Retina (tissue), 1 donor: ENCODE measurements at places on chromosomes 3 and 15.

DNA sequence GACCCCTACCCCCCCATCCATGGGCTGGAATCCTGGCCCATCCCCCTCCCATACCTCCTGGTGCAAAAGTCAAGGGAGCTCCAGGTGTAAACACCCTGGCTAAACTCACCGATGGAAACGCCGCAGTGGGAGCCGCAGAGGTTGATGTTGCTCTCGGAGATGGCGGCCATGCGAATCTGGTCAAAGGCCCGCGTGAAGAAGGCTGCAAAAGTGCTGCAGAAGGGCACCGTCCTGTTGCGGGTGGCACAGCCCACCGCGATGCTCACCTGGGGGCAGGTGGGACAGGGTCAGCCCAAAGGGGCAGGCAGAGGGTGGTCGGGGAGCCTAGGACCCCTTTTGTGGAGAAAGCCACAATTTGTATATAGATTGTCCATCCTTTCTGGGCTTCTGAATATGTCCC lies 26.7 kb downstream of the TKT start:
- DNase-seq, result no peak

DNA sequence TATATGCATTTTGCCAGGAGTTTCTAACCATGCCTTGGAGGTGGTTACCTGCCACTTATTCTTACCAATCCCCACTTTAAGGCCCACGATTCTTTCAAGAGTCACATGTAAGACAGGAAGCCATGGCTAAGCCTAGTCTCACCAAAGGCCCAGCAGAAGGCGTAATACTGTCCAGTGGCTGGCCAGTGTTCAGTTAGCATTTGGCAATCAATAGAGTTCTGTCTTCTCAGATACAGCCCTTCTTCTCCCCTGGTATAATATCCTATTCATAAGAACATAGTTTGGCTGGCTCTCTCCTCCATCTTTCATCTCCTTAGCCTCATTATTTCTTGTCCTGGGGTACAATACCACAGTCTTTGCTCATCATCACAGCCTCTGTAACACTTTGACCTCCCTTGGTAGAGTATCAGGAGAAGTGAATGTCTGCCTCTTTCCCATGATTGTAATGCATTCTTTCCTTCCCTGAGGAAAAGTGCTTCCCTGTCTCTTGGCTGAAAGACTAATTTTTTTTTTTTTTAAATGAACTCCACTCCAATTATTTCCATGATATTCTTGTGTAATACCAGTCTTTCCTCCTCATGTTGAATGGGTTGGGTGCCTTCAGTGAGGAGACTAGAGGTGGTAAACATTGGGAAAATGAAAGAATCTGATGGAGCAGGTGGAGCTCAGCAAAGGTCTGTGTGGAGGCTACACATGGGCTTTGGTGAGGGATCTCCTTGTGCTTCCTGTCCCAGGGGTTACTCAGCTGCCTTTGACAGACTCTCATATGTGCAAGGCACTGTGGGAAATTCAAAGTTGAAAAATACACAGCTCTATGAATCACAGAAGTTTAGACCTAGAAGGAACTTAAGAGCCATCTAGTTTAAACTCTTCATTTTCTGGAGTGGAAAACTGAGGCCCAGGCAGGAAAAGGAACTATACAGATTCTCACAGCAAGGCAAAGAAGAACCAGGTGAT lies 218.2 kb downstream of the P3H2 start:
- no peak for DNase-seq

DNA sequence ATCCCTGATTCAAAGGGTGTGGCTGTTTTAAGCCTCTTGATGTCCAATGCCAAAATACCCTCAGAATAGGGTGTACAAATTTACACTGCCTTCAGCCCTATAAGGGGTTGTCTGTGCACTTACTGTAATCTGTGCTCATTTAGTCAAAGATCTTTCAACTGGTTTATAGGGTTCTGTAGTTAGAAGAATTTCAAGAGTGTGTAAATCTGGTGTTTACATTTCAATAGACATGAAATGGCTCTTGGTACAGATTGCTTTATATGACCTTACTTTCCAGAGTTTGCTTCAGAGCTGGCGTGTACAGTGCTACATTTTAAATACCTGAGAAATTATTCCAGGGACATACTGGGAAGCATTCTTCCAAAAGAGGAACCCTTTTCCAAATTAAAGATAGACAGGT lies 399.3 kb downstream of the FOXP1 start:
- DNase-seq, result no peak

GRCh38 chr15:84872009-84872910 lies 12.2 kb upstream of the SLC28A1 start:
- no peak for DNase-seq

GRCh38 chr15:73161546-73161945 lies 109.3 kb downstream of the NEO1 start:
- no peak for DNase-seq

- no peak for DNase-seq
Measured at GRCh38 chr3:13479332-13479581, 849 bp upstream of the HDAC11 start.

GRCh38 chr3:105752791-105753415 lies 115.9 kb downstream of the CBLB start:
- DNase-seq, result no peak

DNA sequence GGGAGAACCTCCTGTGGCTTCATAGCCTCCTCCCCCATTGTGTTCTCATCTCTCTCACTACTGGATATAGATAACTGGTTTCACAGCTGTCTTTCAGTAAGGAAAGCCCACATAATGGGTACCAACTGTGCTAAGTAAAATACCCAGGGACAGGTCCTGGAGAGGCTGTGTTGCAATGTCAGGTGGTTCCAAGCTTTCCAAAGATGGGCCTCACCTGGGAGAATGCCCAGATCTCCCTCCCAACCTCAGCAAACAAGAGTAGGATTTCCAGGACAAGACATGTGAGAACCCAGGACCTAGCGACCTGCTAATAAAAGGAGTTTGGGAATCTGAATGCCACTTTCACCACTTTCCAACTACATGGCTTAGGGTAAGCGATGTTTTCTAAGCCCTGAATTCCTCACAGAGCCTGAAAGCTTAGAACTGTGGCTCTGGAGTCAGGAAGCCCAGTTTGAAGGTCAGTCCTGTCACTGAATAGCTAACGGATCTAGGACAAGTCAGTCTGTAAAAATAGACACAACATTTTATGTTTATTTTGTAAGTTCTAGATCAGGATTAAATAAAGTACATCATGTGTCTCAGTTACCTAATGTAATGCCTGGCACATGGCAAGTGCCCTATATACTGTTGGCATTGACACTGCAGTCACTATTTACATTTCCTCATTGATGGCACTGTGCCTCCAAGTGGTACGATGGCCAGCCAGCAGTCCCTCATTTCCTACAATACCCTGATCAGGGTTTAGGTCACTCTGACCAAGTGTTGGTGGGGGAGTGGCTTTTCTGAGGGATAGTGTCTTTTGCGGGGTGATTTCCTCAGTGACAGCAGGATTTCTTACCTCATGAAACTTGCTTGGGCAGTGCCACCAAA lies 11.9 kb downstream of the CERS3 start:
- DNase-seq, result no peak

DNA sequence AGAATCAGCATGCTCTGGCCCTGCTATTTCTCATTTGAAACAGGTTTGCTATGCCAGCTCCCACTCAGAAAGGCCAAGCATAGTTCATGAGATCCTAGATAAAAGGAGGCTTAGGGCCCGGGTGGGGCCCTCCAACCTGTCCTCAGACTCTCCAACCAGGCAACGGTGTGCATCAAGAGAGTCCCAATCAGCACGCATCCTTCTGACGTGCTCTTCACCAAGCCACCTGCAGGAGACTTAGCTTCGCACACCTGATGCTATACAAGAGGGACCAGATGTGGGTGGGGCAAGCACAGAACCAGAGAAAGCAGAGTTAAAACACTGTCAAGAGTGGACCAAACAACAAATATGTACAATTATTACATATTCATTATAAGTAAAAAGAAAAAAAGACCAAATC lies 17.3 kb downstream of the STIMATE start:
- DNase-seq, result no peak

- no peak for DNase-seq
Measured at GRCh38 chr3:170320461-170321121, 36.9 kb upstream of the SKIL start.

DNA sequence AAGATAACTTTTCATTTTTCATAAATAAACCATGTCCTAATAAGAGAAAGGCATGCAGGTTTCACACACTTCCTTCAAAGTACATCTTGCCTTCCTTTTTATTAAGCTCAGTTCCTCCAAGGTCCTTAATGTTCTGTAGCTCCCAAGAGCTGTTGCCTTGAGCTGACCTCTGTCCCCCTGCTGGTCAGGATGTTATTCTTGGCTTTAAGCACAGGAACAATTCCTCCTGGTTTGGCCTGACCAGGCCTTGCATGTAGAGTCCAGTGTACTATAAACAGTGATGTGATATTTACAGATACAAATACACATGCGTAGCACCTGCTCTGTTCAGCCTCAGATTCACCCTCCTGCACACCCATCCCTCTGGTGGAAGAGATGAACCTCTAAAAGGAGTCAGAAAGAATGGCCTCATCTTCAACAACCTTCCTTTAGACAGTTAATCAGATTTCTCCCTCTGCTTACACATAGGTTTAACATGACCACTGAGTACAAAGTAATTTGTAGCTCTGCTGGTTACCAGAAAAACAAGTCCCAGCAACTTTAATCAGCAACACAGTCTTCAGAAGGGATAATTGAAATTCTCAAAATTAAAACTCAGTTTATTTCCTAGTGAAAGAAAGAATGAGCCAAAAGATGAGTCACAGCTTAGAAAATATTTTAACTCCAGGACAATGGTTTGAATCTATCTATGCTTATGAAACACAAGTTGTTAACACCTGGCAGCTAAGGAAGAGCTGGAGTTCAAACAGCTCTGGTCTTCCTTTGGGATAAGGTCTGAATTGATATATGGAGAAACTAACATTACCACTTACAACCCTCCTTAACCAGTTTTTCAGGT lies 46.5 kb downstream of the PTPN9 start:
- no peak for DNase-seq

- no peak for DNase-seq
Measured at GRCh38 chr15:82100111-82100929, 54.5 kb upstream of the MEX3B start.

- no peak for DNase-seq
Measured at GRCh38 chr3:106931904-106932303, 445.3 kb upstream of the CCDC54 start.
